Breast epithelium (tissue), 4 donors: ENCODE measurements at places on chromosomes 2 and 18.

- no peak for DNase-seq
These were observed 379.7 kb downstream of the RND3 start for GRCh38 chr2:150107816-150108215.

DNA sequence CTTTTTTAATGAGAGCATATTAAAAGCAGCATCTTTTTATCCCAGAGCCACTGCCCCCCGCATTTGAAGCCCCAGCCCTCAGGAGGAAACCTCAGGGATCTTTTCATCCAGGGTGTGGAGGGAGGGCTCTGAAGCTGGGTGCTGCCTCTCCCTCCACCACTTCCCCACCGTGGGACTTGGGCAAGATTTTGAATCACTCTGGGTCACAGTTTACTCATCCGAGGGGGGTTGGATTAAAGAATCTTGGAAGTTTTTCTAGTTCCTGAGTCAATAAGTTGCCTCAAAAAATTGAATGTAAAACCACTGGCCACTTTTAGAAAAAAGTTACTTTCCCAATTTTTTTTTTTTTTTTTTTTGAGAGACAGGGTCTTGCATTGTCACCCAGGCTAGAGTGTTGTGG is 62.0 kb upstream of the ANKRD44 start:
- DNase-seq: no peak

DNA sequence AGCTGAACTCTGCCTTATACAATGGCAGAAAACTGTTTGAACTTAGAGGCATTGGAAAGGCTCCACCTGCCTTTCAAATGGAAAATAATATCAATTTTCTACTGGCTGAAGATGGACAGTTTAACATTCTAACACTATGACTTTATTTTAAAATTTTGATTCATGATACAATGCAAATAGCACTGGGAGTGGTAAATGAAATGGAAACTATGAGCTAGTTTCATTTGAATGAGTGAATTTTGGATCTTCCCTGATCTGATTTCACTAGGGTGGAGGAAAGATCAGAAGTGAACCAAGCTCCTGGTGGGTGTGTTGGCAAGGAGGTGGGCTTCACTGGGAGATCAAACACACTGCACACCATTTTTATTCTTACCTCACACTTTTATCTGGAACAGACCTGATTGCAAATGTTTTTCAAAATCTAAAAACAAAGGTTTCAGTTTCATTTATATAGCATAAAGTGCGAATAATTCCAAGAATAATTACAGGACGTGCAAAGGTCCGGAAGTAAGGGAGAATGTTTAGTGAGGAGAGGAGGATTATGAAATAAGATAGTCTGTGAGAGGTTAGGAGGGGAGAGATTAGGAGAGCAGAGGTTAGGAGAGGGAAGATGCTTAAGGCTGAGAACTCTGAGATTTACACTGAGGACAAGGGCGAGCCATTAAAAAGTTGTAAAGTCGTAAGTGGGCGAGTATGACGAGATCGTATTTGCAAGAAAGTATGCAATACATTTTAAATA is 18.6 kb upstream of the MBP start:
- no peak for DNase-seq

DNA sequence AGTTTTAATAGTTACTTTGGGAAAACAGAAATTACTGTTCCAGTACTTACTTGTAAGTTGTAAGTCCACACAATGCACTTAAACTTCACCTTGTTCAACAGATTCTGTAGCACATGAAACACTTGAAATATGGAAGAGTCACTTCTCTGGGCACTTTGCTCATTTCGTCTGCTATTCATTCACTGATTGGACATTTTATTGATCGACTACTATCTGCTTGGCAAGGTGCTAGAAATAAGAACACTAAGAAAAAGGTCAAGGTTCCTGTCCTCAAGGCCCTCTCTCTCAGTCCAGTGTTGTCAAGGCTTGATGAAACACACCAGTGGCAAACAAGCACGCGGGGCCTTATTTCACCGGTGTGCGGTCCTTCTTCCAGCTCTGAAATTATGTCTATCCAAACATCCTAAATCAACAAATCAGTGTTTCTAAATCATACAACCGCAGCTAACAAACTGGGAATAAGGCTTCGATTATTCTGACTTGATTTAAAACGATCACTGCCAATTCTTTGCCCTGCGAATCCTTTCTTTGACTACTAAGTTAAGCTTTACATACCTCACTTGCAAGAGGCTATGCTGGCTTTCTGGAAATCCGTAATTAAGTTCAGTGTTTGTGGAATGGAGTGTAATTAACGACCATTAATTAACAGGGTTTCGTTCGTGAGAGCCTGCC is 780 bp upstream of the ITGAV start:
- DNase-seq: no peak

DNA sequence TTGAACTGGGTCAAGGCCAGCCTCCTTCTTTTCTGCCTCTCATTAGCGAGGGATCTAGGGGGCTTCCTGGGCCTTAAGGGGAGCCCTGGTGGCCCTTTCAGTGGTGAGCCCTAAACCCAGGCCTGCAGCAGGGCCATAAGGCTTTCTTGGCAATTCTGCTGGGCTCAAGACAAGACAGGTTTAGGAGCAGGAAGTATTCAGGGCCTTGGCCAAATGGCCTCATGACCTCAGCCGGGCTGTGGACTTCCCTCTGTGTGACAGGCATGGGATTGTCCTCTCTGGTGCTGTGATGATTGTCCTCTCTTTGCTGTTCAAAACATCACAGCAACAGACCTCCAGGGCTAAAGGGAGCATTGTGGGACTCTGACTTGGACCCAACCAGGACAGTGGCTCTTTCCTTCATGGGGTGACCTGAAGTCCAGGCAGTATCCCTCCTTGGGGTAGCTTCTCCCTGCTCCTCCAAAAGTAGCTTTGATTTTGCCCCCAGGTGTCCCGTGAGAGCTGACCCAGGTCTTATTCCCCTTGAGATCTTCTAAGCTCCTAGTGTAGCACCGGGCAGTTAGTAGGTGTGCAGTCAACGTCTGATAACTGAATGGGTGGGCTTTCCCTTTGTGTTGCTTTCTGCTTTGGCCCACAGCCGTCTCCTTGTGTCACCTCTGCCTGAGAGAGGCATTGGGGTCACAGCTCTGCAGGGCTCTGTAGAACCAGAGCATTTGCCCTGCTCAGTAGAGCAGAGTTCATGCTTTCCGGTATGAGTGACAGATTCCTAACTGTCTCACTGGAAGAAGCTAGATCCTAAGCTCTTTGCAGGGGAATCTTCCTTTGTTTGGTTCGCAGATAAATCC is 14.7 kb downstream of the FOSL2 start:
- DNase-seq: no peak

DNA sequence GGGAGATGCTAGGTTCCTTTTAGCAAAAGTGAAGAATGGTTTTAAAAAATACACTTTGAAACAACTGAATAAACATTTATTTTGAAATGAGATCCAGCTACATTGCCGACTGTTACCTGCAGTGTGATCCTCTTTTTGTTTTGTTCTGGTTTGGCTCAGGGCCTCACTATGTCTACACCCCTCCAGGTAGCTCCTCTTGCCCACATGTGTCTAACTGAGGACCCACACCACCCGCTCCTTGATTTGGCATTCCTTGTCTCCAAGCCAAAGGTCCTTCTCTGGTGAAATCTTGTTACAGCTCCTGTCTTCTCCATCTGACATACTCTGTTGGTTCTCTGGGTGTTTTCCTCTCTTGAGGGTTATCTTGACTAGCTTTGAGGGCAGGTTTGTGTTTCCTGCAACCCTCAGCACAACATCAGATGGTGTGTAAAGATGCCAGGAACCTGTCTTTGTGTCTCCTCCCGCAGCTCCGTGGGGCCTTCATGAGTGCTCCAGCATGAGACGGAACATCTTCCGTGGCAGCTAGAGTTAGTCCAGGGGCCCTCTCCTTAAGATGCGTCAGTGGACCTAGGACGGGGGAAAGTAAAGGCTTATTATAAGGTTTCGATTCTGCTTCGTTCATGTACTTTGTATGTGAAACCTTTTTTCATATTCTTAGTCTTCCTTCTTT is 32.1 kb downstream of the MAP4K4 start:
- DNase-seq: no peak

- no peak for DNase-seq
These were observed 187.6 kb downstream of the NAPG start for GRCh38 chr18:10713409-10713808.

GRCh38 chr2:165273176-165273575 is 34.0 kb downstream of the SCN2A start:
- DNase-seq: no peak

DNA sequence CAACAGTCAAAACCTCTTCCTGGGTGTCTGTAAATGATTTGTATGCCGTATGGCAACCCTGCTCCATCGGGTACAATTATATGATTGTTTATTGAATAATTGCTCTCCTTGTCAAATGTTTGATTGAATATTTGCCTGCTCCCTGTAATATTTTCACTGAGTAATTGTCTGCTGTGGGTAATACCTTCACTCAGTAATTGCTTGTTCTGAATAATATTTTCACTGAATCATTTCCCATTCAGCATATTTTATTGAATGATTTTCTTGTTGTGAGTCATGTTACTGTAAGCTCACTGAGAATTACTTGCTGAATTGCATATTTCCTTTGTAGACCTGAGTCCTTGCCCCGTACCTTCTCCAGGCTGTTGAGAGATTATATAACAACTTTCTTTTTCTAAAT is 535.2 kb downstream of the METTL4 start:
- no peak for DNase-seq

GRCh38 chr18:11522992-11523391 is 86.4 kb upstream of the SLC35G4 start:
- DNase-seq: no peak

DNA sequence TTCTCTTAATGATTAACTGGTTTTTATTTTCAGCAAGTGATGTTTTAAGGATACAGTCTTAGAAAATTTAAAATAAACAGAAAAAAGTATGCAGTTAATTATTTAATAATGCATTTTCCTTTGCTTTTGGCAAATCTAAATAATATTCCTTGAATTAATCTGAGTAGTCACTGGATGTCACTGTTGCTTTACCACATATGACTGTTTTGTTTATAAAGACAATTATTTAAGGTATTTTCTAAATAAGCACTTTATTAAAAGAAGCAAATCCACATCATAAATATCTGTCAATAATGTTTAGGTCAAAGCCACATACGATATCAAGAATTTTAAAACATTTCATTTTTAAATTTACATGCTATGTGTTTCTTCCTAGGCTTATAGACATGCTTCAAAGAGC is 40.6 kb upstream of the TFPI start:
- no peak for DNase-seq

- no peak for DNase-seq
These were observed 65.2 kb downstream of the COPS8 start for GRCh38 chr2:237150831-237151375.

DNA sequence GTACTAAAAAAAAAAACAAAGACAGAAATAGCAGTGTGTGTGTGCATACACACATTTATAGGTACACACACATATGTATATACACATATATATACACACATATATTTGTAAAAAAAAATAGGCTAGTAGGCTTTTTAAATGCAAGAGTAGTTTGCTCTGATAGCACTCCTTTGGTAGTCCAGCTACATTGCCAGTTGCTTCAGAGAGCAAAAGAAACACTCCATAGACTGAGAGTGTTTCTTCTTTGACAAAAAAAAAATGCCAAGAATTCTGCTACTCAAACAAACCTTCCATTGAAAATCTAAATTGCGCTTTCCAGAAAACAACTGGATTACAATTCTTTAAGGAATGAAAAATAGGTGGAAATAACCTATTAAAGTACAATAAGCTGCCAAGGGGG is 365.9 kb upstream of the GALNT5 start:
- DNase-seq: no peak

- no peak for DNase-seq
These were observed 29.3 kb upstream of the DYNAP start for GRCh38 chr18:54561706-54562267.

DNA sequence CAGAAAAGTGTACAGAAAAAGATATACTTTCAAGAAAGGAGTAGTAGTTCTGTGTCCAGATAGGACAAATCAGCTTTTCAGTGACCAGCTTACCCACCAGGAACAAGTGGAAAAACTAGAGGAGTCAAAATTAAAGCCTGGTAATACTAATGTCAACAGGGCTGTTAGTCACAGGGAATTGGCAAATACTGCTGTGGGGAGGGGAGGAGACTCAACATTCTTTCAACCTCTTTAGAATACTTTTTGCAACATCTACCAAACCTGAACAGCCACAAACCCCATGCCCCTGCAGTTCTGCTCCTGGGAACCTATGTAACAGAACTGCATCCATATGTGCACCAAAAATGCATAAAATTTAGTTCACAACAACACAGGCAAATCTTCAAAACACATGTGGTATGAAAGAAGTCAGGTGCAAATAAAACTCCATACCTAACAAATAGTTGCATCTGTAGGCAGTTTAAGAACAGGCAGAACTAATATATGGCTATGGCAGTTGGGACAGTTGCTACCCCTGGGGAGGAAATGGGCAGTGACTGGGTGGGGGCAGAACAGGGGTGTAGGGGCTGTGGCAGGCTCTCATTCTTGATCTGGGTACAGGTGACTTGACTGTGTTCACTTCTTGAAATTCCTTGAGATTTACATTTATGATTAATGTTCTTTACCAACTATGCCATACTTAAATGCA is 9.7 kb downstream of the CMPK2 start:
- DNase-seq: no peak

DNA sequence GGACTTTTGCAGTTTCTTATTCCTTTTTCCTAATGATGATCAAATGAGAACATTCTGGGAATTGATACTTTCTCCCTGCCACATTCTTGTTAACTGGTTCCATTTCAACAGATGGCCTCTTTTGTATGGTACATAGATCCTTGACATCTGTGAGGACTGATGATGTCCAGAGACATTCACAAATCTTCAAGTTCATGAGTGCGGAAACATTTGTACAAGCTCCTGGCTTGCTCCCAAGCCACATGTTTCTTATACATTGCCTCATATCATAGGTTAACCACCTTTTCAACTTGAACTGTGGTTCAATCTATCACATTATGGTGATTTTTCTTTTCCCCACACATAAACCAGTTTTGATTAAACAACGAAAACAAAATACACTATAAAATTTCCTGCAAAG is 267.3 kb downstream of the CLIP4 start:
- DNase-seq: no peak

DNA sequence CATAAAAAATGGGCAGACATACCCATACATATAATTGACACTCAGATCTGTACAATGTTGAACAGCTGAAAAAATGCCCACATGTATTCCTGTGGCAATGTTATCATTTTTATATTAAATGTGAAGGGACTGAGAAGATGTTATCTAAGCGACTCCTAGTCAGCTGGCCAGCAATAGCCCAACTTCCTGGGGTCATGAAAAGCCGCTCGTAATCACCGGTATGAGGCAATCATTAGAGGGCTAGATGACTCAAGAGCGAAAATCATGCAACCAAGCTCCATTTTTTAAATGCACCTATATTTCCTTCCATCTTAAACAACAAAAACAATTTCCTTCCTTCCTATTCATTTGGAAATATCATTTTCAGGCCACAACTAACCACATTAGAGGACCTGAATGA is 274.6 kb upstream of the CCDC68 start:
- no peak for DNase-seq

GRCh38 chr2:241063093-241063551 is 39.0 kb downstream of the MTERF4 start:
- DNase-seq: peak; percentile 18

GRCh38 chr2:239791526-239792404 is 233.4 kb downstream of the NDUFA10 start:
- DNase-seq: no peak

- DNase-seq: no peak
These were observed 33.6 kb upstream of the ACAA2 start for GRCh38 chr18:49846718-49847470.
